ENCODE measurements at places on chromosomes 3 and 15.
A peak's percentile ranks its signal among the peaks of the same experiment; 100 is the strongest.

- no peak overlapping the region for H3K27ac ChIP-seq
- DNase-seq: no peak
- no peak overlapping the region for H3K4me3 ChIP-seq
Observed at GRCh38 chr15:90437516-90437915, 49.5 kb downstream of the IQGAP1 start.

GRCh38 chr3:142958707-142959106 lies 4.8 kb downstream of the PAQR9 start:
- no peak overlapping the region for H3K27ac ChIP-seq
- H3K4me3 ChIP-seq: no peak overlapping the region
- peaks cover 56% of the 10 kb centered on the region for H3K27me3 ChIP-seq
- no peak for DNase-seq
- H3K36me3 ChIP-seq: no peaks in the 10 kb centered on the region

DNA sequence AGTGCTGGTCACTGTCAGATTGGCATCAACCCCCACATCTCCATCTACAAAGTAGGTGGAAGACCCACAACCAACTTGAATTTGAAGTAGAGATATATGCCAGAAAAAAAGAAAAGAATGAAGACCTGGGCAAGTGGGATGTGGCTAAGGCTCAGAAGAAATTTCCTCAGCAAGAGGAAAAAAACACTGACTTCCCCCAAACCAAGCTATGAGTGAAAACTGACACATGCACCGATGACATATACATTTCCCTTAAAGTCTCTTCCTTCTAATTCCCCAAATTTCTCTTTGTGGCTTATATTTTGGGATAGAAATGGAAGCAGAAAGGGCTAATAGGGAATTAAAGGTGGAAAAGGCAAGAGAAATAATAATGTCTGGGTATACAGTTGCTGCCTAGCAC lies 59.0 kb downstream of the CYP19A1 start:
- H3K4me3 ChIP-seq: no peak overlapping the region
- peaks cover 9% of the 10 kb centered on the region for H3K27me3 ChIP-seq
- no peaks in the 10 kb centered on the region for H3K36me3 ChIP-seq
- H3K27ac ChIP-seq: no peak overlapping the region

- no peak for DNase-seq
- H3K27me3 ChIP-seq: no peaks in the 10 kb centered on the region
- peak overlapping the region; percentile 88 for H3K4me3 ChIP-seq
- H3K36me3 ChIP-seq: peaks cover 11% of the 10 kb centered on the region
Observed at GRCh38 chr3:15796771-15797641, 773 bp downstream of the ANKRD28 start.

- no peak overlapping the region for H3K4me3 ChIP-seq
- no peaks in the 10 kb centered on the region for H3K36me3 ChIP-seq
- no peak overlapping the region for H3K27ac ChIP-seq
- peaks cover 47% of the 10 kb centered on the region for H3K4me1 ChIP-seq
Observed at GRCh38 chr15:64013179-64014062, 32.9 kb downstream of the DAPK2 start.

DNA sequence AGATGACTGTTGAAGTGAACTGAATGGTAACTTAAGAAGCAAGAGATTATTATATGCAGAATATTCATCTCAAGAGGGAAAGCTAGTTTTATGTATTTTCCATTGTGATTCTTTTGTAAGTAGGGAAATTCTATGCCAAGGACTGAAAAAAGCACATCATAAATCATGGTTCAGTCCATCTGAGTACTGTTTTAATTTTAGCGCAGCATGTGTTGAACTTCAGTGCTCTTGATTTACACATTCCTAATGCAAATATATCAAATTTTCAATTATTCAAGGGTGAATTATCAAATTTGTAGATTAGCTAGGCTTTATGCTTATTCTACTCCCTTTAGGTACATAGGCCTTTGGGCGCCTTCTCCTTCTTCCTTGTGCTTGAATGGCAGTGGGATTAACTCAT lies 50.3 kb upstream of the TCF12 start:
- H3K36me3 ChIP-seq: no peaks in the 10 kb centered on the region
- H3K4me1 ChIP-seq: no peaks in the 10 kb centered on the region
- peaks cover 14% of the 10 kb centered on the region for H3K27me3 ChIP-seq
- H3K27ac ChIP-seq: no peak overlapping the region
- no peak overlapping the region for H3K4me3 ChIP-seq

- no peak overlapping the region for H3K4me3 ChIP-seq
- no peak overlapping the region for H3K27ac ChIP-seq
- no peaks in the 10 kb centered on the region for H3K36me3 ChIP-seq
- peaks cover 5% of the 10 kb centered on the region for H3K27me3 ChIP-seq
- DNase-seq: no peak
Observed at GRCh38 chr15:37941779-37942178, 7.3 kb downstream of the TMCO5A start.

DNA sequence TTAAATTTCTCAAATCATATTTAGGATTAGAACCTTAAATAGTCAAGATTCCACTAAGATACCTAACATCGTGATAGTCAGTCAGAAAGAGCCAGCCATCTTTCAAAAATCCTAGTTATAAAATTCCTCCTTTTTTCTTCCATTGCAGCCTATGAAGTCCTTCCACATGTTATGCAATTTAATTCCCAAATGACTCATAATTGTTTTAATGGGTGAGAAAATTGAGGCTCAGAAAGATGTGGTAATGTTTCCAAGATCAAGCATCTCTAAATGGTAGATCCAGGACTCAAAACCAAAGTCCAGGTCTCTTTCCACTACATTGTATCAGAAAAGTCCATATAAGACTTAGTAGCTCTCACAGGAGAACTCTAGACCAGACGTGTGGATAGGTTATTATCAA lies 9.5 kb downstream of the CFAP44 start:
- H3K4me3 ChIP-seq: no peak overlapping the region
- H3K27ac ChIP-seq: no peak overlapping the region
- no peaks in the 10 kb centered on the region for H3K4me1 ChIP-seq
- no peak for DNase-seq
- H3K36me3 ChIP-seq: peaks cover 9% of the 10 kb centered on the region

GRCh38 chr15:69540622-69541021 lies 88.0 kb downstream of the RPLP1 start:
- no peaks in the 10 kb centered on the region for H3K36me3 ChIP-seq
- no peak for DNase-seq
- no peaks in the 10 kb centered on the region for H3K4me1 ChIP-seq
- no peak overlapping the region for H3K4me3 ChIP-seq

All from activated T-helper 1 cell treated with anti-CD3 and anti-CD28 coated beads, Interleukin-12 subunit alpha, Interleukin-12 subunit beta, Interleukin-2, Interleukin-4 antibody, amounts not matched to agents 30 ng/mL and 10 ng/mL and 1 ng/mL, durations not matched to agents 14 hours and 24 hours and 36 hours (primary cell).